ENCODE measurements at places on chromosomes 5 and 9.

- DNase-seq: peak; percentile 35
These were observed 379.3 kb downstream of the PLK2 start for GRCh38 chr5:58080573-58080972.

DNA sequence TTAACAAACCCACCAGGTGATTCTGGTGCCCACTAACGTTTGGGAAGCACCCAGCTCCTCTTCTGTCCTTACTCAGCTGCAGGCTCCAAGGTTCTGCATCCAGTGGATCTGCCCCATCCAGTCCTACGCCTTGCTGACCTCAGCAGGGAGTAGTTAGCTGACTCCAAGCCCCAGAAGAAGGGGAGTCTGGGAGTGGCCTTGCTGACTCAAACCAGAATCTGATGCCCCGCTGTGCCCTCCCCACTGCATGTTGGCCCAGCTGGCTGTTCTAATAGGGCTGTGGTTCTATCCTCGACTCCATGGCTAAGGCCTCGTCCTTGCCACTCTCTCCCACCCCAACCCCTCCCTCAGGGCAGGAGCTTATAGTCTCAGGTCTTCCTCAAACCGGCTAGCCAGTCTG lies 136.3 kb downstream of the TTLL11 start:
- no peak for DNase-seq

DNA sequence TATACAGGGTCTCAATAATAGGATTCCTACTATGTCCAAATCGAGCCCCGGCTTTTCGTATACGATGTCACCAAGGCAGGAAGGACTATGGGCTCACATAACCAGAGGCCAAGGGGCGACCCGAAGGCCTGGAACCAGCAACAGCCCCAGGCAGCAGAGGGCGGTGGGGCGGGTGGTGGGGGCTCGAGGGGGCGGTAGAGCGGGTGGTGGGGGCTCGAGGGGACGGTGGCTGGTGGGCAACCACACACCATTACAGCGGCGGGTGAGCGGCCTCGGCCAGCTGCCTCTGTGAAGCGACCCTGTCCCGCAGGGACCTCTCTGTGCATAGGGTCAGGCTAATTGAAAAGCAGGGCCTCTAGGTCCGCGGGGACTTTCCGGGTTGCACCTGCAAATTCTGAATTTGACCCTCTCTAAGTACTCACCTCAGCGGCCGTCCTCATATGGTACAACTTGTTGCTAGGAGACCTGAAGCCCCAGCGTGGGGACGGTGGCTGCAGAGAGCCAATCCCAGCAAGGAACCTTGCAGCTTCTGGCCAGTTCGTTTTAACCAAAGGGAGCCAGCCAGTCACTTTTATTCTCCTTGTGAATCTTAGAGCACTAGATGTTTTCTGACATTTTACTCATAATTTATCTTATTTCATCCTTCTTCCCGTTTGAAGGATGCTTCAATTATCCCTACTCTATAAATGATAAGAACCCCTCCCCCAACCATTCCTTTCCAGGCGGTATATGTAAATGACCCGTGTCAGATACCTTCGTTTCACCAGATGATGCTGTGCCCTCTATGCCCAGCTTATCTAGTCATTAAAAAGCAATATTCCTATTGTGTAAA lies at the start of gene NME5:
NME5 (minus strand) TSS at position 480 of the 832 bp plus-strand sequence. CDS start 648 bp downstream, outside the sequence.
- peak; percentile 64 for DNase-seq

- DNase-seq: no peak
These were observed 37.7 kb upstream of the ICE1 start for GRCh38 chr5:5384660-5385330.

- DNase-seq: no peak
These were observed 43.2 kb downstream of the KIF4B start for GRCh38 chr5:155056644-155057269.

DNA sequence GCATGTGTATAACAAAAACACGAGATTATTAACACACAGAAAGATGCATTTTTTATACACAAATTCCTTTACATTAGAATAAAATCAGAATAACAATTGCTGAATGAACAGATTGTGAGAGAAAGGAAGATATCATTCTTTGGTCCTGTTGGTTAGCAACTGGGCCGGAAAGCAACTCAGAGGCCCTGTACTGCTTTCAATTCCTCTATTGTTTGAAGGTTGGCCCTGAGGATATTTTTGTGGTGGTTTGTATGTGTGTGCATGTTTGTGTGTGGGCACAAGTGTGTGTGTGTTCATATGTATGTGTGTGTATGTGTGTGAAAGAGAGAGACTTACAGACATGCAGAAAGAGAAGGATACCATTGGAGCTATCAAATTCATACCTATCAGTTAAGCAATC lies 356.8 kb upstream of the DMAC1 start:
- no peak for DNase-seq

GRCh38 chr9:68836788-68837187 lies 131.7 kb downstream of the PIP5K1B start:
- no peak for DNase-seq

DNA sequence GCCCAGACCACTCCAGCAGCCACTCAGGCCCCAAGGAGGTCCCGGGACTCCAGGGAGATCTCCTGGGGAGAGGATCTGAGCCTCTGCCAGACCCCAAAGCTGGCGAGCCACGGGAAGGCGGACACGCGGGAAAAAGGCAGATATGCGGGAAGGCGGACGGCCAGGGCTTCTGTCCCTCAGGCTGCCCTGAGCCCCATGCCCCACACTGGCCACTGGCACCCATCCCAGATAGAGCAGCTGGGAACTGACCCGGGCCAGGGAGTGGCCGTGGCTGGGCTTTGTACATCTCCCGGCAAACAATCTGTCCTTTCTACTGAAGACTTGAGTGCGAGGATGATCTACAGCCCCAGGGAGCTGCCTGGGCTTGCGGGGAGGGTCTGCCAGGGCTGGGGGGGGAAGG lies 21.1 kb upstream of the NOTCH1 start:
- peak; percentile 65 for DNase-seq

DNA sequence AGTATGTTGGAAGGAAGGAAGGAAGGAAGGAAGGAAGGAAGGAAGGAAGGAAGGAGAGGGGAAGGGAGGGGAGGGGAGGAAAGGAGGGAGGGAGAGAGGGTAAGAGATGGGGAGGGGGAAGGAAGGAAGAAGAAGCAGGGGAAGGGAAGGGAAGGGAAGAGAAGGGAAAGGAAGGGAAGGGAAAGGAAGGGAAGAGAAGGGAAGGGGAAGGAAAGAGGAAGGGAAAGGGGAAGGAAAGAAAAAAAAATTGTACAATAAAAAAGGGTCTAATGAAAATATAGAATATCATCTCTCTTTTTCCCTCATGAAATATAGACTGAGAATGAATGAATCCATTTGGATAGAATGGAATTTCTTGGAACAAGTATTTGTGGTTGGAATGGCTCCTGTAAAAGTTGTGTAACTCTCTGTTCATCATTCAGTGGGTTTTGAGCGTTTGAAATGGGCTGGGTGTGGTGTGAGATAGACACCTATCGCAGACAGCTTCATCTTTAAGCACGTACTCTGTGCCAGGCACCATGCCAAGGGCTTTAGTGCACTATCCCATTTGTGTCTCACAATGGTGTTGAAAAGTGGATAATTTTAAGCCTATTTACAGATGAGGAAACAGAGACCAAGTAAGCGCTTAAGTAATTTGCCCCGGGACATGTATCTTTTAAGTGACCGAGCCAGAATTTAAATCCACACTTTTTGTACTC lies 11.6 kb upstream of the PAPPA start:
- DNase-seq: no peak

GRCh38 chr9:135491764-135492163 lies 8.7 kb upstream of the MRPS2 start:
- DNase-seq: no peak

- DNase-seq: no peak
These were observed 56.0 kb upstream of the HMHB1 start for GRCh38 chr5:143755966-143756365.

GRCh38 chr5:113068559-113068958 lies 92.0 kb downstream of the DCP2 start:
- no peak for DNase-seq

DNA sequence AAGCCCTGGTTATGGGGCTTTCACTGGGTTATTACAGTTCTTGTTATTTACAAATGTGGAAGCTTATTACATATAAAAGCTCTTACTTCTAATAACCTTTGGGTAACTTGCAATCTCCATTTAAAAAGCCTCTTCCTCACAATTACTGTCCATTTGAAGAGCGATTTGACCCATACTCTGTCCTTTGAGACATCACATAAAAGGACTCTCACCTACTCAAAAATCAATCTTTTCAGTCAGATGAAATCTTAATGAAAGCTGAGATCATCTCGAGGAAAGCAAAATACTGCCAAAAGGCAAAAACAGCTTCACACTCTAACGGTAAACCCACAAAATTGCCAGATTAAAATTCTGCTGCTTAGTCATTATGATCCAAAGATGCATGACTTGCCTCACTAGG lies 29.8 kb downstream of the ELAVL2 start:
- DNase-seq: no peak

DNA sequence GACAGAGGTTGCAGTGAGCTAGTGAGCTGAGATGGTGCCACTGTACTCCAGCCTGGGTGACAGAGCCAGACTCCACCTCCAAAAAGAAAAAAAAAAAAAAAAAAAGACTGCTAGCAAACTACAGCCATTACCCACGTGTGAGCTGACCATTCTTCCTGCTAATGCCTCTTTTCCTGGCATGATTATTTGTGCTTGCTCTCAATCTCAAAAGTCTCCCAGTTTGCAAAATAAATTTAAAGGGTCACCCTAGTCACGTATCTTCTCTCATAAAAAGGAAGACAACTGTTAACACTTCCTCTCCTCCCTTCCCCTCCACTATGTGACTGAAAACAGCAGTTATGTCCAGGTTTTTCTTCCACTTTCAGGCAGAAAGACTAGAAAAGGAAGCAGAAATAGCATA lies 37.2 kb downstream of the TRIM36 start:
- DNase-seq: no peak

DNA sequence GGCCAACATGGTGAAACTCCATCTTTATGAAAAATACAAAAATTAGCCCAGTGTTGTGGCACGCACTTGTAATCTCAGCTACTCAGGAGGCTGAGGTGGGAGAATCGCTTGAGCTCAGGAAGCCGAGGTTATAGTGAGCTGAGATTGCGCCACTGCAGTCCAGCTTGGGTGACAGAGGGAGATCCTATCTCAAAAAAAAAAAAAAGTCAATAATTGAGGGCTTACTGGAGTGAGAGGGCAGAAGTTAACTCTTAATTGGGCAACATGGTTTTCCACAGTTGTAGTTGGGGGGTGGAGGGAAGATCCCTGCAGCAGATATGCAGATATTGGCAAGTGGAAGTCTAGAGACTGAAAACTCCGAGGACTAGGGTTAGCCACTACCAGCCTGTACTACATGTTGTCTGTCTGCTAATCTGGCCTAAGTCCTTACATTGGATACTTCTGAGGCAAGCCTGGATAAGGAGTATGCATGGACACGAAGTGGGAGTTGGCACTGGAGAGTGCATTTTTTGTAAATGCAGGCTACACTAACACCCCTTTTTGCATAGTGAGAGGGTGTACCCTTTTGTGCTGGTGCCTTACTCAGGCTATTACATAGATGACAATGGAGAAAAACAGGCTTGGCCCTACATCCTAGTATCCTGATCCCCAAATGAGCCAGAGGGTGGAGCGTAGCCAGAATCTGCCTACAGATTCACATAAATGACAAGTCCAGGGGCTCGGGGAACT lies 89.0 kb upstream of the NIPBL start:
- DNase-seq: no peak

DNA sequence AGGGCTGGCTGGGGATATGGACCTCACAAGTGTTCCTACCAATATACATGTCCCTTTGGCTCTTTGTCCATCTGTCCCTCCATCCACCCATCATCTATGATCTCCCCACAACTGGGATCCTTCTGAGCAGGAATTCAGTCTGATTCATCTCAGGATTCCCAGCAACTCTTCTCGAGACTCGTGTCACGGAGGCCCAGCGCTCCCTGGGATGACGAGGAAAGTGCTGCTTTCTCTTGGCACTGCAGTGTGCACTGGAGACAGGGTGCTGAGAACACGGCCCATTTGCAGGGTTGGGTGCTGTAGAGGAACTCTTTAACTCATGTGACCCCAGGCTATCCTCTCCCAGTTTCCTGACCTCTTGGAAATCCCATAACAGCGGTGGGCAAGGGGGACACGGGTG lies 72.9 kb downstream of the ANGPTL2 start:
- DNase-seq: no peak

DNA sequence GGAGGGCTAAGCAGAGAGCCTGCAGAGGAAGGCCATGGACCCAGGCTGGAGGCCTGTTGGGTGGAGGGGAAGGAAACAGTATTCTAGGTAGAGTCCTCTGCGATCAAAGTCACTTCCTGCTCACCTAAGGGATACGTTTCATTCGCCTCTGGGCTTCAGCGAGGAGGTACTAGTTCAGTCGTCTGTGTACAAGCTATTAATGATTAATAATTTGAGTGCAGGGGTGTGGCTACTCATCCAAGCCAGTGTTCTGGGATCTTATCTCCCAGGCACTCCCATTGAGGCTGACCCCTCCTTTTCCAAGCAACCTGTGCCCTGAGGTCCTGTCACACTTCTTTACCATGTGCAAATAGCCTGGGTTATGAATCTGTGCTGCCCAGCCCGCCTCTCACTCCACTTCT lies 25.2 kb downstream of the RALGPS1 start:
- DNase-seq: no peak

- DNase-seq: no peak
These were observed 19.7 kb upstream of the ABL1 start for GRCh38 chr9:130815242-130815808.

DNA sequence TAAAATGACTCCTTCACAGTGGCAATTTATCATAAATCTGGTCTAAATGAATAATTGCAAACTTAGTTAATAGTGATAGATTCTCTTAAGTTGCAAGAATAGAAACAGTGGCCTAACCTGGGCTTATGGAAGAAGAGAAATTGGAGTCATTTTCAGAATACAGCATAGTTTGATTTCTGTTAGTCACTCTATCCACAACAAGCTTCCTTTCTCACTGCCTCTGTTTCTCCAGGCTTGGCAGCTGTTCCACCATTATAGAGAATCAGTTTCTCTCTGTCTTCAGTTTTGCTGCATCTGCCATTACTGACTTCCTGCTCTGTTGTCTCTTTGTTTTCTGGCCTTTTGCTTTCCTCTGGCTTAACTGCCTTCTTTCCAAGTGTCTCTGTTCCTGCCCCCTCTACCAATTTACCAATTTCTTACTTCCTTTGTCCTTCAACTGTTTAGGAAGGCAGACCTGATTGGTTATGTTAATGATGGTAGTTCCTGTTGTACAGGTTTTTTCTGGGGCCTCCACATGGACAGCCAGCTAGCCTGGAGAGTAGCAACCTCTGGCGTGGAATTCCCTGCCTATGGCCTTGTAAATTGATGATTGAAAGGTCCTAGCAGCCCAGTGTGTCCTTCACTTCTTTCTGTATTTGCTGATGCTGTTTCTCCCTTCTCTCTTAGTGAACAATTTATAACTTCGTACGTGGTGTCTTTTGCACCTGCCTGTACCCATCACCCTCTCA lies 75.9 kb upstream of the RASGRF2 start:
- DNase-seq: no peak
